Osteoblast (primary cell): ENCODE measurements at places on chromosomes 1 and 21. TPM values are rescaled to one million over a fixed set of nuclear protein-coding genes. Genes with fewer than 3 reads are reported as not detected.

TMEM51 gene
- 0.59 and 0.72 TPM in 2 replicates for total RNA-seq

APOBEC4 gene
- under 0.01 TPM in 1 of 2 replicates, not detected in the other for total RNA-seq

RXRG gene
- total RNA-seq: not detected in 2 replicates

SEC16B gene
- total RNA-seq: 2.9 and 3.3 TPM in 2 replicates

CBS gene
- total RNA-seq: 26.1 and 30.6 TPM in 2 replicates

CD101 gene
- total RNA-seq: under 0.01 TPM in 2 replicates

DNA sequence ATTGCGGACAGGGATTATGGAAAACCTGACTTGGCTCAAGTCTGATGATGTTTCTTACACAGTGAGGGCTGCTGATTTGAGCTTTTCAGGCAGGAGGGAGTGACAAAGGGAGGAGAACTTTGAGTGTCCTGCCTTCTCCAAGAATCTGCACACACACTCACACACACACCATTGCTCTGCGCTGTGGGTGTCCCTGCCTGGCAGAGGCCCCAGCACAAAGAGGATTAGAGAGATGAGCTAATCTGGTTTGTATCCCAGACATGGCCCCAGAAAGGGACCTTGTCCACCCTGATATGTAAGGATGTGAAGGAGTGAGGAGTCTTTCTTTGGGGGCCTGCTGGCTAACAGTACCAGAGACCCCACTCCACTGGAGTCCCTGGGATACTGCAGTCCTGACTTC, 5.9 kb upstream of the WNT2B start:
- H3K27ac ChIP-seq: no peak overlapping the region
- H3K36me3 ChIP-seq: no peaks in the 10 kb centered on the region
- peak; percentile 80 for DNase-seq
- H3K4me1 ChIP-seq: peaks cover 19% of the 10 kb centered on the region
- no peak overlapping the region for H3K4me3 ChIP-seq

GRCh38 chr1:102790997-102791396, 317.3 kb downstream of the COL11A1 start:
- no peak for DNase-seq
- no peaks in the 10 kb centered on the region for H3K36me3 ChIP-seq
- no peaks in the 10 kb centered on the region for H3K4me1 ChIP-seq
- no peak overlapping the region for H3K27ac ChIP-seq

- H3K4me1 ChIP-seq: peaks cover 53% of the 10 kb centered on the region
- no peak overlapping the region for H3K4me3 ChIP-seq
- peaks cover 4% of the 10 kb centered on the region for H3K36me3 ChIP-seq
These were observed 12.8 kb downstream of the SMAP2 start for GRCh38 chr1:40386359-40386723.

- H3K36me3 ChIP-seq: no peaks in the 10 kb centered on the region
- peaks cover 21% of the 10 kb centered on the region for H3K4me1 ChIP-seq
- no peak overlapping the region for H3K4me3 ChIP-seq
- peak overlapping the region; percentile 97 for H3K27ac ChIP-seq
These were observed 150.1 kb downstream of the CDC7 start for GRCh38 chr1:91650764-91651163.

GRCh38 chr1:3610527-3611169, 660 bp downstream of the MEGF6 start:
- peak; percentile 93 for DNase-seq
- peak overlapping the region; percentile 35 for H3K4me3 ChIP-seq
- H3K27ac ChIP-seq: no peak overlapping the region
- H3K4me1 ChIP-seq: peaks cover 6% of the 10 kb centered on the region

DNA sequence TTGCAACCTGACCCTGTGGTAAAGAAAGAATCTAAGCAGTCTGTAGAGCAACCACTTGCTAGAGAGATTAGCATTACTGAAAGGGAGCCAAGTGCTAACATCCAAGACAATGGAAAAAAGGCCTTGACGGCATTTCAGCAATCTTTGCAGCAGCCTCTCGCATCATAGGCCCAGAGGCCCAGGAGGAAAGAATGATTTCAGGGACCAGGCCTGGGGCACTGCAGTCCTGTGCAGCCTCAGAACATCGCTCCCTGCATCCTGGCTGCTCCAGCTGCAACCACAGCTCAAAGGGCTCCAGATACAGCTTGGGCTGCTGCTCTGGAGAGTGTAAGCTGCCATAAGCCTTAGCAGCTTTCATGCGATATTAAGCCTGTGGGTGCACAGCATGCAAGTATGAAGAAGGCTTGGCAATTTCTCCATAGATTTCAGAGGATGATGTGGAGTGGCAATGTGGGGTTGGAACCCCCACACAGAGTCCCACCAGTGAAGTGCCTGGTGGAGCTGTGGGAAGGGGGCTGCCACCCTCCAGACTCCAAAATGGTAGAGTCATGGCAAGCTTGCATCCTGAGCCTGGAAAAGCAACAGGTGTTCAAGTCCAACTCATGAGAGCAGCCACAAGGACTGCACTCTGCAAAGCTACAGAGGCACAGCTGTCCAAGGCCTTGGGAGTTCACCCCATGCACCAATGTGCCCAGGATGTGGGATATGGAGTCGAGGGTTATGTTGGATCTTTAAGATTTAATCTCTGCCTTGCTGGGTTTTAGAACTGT, 110.6 kb upstream of the HMGB4 start:
- H3K4me3 ChIP-seq: no peak overlapping the region
- H3K4me1 ChIP-seq: no peaks in the 10 kb centered on the region
- H3K27me3 ChIP-seq: no peaks in the 10 kb centered on the region
- no peak for DNase-seq

- no peaks in the 10 kb centered on the region for H3K4me1 ChIP-seq
- no peak overlapping the region for H3K27ac ChIP-seq
- no peaks in the 10 kb centered on the region for H3K36me3 ChIP-seq
- no peak overlapping the region for H3K4me3 ChIP-seq
- no peaks in the 10 kb centered on the region for H3K27me3 ChIP-seq
These were observed 31.3 kb upstream of the FOXO6 start for GRCh38 chr1:41329662-41330587.

- DNase-seq: no peak
- no peak overlapping the region for H3K4me3 ChIP-seq
- H3K4me1 ChIP-seq: no peaks in the 10 kb centered on the region
- no peaks in the 10 kb centered on the region for H3K36me3 ChIP-seq
- H3K27ac ChIP-seq: no peak overlapping the region
These were observed 56.4 kb downstream of the AJAP1 start for GRCh38 chr1:4710592-4711415.

DNA sequence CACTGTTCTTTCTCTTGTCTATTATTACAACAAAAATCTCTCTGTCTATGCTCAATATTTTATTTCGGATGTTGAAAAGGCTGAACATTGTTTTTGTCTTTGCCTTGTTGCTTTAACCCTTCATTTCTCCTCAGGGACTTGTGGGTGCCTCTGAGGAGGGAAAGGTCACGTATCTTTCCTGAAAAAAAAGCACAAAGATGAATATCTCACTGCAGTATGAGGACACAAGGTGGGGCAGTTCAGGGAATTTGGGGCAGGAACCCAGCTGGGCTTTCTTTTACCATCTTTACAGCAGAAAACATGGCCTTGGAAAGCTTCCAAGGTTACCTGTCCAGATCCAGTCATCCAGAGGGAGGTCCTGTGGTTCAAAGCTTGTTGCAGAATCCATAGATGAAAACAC, 99.1 kb upstream of the LPGAT1 start:
- no peaks in the 10 kb centered on the region for H3K27me3 ChIP-seq
- no peak overlapping the region for H3K27ac ChIP-seq
- H3K4me1 ChIP-seq: peaks cover 7% of the 10 kb centered on the region

DNA sequence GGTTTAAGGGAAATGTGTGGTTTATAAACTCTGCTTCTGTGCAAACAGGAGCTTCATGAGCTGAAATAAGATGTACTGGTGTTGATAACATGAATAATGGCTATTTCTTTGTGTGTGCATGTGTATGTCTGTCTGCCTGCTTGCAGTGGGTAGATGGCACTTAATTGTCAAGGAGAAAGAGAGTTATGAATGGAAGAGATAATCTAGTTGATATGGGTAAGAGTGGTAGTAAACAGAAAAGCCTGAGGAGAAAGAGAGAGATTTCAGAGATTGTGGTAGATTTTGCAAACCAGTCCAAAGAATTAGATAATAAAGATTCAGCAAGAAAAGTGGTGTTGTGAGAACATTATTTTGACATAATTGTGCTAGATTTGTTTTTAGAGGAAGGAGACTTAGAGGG, 7.7 kb downstream of the SUCO start:
- H3K27ac ChIP-seq: no peak overlapping the region
- H3K4me3 ChIP-seq: no peak overlapping the region
- no peaks in the 10 kb centered on the region for H3K27me3 ChIP-seq
- no peaks in the 10 kb centered on the region for H3K36me3 ChIP-seq
- H3K4me1 ChIP-seq: peaks cover 12% of the 10 kb centered on the region

GRCh38 chr1:242006976-242007375, 8.1 kb upstream of the MAP1LC3C start:
- no peak overlapping the region for H3K27ac ChIP-seq
- H3K27me3 ChIP-seq: no peaks in the 10 kb centered on the region
- DNase-seq: no peak

DNA sequence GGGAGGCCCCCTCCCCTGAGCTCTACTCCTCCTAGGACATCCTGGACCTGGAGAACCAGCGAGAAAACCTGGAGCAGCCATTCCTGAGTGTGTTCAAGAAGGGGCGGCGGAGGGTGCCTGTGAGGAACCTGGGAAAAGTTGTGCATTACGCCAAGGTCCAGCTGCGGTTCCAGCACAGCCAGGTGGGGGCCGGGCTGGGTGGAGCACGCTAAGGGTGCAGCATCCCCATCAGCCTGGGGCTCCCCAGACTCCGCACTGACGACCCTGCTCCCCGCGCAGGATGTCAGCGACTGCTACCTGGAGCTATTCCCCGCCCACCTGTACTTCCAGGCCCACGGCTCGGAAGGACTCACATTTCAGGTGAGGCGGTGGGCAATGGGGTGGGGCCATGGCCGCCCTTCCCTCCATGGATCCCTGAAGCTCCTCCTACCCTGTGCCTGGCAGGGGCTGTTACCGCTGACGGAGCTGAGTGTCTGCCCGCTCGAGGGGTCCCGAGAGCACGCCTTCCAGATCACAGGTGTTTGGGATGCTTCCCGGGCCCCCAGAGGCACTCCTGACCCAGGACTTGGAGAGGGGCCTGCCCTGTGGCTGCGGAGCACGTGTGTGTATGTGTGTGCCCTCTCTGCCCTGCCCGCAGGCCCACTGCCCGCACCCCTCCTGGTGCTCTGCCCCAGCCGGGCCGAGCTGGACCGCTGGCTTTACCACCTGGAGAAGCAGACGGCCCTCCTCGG, 4.1 kb downstream of the PLEKHN1 start:
- no peak overlapping the region for H3K4me3 ChIP-seq
- peaks cover 10% of the 10 kb centered on the region for H3K4me1 ChIP-seq
- no peaks in the 10 kb centered on the region for H3K36me3 ChIP-seq
- DNase-seq: peak; percentile 79
- no peaks in the 10 kb centered on the region for H3K27me3 ChIP-seq
- H3K27ac ChIP-seq: no peak overlapping the region

- no peak overlapping the region for H3K27ac ChIP-seq
- H3K27me3 ChIP-seq: no peaks in the 10 kb centered on the region
- DNase-seq: no peak
- H3K4me1 ChIP-seq: no peaks in the 10 kb centered on the region
- no peaks in the 10 kb centered on the region for H3K36me3 ChIP-seq
These were observed 77.7 kb upstream of the JUN start for GRCh38 chr1:58861506-58861905.

DNA sequence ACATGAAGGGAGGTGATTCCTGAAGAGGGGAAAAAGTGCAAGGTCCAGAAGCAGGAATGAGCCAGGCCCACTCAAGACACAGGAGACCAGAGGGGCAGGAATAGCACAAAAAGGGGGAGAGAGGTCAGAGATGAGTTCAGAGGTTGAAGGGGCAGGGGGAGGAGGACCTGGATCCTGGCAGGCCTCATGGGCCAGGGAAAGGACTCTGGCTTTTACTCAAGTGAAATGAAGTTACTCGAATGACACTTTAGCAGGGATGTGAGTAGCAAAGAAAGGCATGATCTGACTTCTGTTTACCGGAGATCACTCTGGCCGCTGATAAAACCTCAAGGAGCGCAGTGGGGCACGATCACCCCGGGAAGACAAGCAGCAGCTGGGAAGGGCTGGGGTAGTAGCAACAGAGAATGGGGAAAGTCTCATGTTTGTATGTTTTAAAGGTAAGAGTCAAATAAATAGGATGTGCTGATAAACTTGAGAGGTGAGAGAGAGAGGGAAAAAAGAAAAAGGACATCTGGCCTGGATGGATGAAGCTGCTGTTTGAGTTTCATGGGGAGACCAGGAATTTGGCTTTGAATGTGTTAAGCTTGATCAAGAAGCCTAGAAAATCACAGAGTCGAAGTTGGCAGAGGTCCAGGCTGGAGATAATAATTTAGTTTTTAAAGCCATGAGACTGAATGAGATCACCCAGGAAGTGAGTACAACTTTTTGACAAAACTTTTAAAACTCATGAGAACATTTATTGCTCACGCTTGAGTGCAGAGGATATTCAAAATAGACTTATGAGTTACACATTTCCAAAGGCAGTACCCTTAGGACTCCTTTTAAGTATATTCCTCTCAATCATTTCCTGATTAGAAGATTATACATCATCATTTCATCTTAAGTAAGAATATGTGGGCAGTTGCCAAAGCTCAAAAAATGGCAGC, 156.0 kb downstream of the RERE start:
- H3K4me1 ChIP-seq: peaks cover 62% of the 10 kb centered on the region
- H3K36me3 ChIP-seq: no peaks in the 10 kb centered on the region
- peak overlapping the region; percentile 21 for H3K4me3 ChIP-seq
- no peak for DNase-seq
- no peaks in the 10 kb centered on the region for H3K27me3 ChIP-seq
- H3K27ac ChIP-seq: peak overlapping the region; percentile 98

DNA sequence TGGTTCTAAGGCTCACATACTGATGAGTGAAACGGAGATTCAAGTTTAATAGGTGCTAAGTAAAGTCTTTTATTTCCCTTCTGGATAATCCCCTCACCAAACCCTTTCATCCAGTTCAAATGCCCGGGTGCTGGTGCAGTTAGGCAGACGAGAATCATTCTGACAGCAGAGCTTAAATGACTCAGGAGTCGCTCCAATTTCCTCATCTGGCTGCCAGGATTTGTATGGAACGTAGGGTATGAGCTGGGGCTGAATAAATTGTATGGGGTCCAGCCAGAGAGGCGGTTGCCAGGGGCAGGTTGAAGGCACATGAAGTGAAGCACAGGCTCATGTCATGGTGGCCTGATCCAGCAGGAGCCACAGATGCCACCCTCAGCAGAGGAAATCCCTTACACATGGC, 76.0 kb downstream of the PAPPA2 start:
- H3K27me3 ChIP-seq: no peaks in the 10 kb centered on the region
- no peaks in the 10 kb centered on the region for H3K36me3 ChIP-seq
- no peak for DNase-seq

GRCh38 chr1:32372149-32372756, 9.9 kb downstream of the TSSK3 start:
- no peaks in the 10 kb centered on the region for H3K4me1 ChIP-seq
- no peak overlapping the region for H3K27ac ChIP-seq
- no peaks in the 10 kb centered on the region for H3K27me3 ChIP-seq
- peaks cover 71% of the 10 kb centered on the region for H3K36me3 ChIP-seq
- no peak overlapping the region for H3K4me3 ChIP-seq
- peak; percentile 58 for DNase-seq

DNA sequence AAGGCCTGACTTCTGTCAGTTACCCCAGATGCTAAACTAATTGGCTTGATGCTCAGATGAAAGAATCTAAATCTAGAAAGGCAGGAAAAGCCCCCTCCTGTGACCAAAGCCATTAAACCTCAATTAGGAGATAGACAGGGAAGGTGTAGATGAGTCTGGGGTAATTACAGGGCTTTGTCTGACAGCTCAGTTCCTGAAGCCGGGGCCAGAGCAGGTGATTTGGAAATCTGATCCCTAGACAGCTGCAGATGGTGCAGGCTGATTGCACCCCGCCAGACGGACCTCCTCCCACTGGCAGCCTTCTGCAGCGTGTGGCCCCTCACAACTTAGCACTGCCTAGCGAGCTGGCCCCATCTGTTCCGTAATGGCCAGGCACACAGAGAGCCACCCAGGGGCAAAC, 395.1 kb downstream of the HLX start:
- no peaks in the 10 kb centered on the region for H3K4me1 ChIP-seq
- no peak overlapping the region for H3K4me3 ChIP-seq
- no peaks in the 10 kb centered on the region for H3K27me3 ChIP-seq
- no peak overlapping the region for H3K27ac ChIP-seq
- DNase-seq: no peak
- no peaks in the 10 kb centered on the region for H3K36me3 ChIP-seq
